PC-3 (cell line): ENCODE measurements at places on chromosomes 11 and 22. TPM values are rescaled to one million over a fixed set of nuclear protein-coding genes. Genes with fewer than 3 reads are reported as not detected.

DNA sequence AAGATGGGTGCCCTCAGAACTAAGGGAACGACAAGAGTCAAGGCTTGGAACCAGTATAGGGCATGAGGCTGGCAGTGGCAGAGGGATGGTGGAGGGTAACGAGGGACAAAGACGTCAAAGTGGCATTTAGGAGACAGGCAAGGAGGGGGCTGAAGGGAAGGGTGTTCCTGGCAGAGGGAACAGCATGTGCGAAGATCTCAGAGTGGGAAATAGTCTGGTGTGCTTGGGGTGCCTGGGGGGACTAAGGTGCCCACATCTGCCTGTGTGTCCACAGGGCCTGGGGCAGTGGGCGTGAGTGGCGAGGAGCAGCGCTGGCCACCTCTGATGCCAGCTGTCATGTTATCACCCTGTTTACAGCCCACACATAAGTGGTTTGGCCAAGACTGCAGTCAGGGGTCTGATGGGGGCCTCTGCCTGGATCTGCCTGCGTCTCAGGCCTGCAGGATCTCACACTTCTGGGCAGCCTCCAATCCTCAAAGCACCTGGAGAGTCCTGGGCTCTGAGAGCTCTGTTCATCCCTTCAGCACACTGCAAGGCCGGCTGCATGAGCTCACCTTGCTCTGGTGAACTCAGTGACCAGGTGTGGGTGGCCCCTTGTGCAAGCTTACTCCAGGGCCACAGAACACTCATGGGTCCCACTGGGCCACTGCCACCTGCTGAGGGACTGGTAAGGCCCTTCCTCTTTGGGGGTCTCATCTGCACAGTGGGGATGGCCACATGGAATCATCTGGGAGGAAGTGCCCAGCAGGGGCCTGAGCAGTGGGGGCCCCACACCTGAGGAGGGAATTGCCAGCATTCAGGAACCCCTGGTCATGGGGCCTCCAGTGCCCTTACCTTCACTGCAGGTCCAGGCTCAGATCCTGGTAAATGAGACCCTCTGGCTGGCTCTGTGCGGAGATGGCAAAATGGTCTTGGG, 89.7 kb upstream of the SHISAL1 start:
- DNase-seq, result no peak
- no peak overlapping the region for H3K27ac ChIP-seq
- no peaks in the 10 kb centered on the region for H3K27me3 ChIP-seq
- H3K36me3 ChIP-seq, result no peaks in the 10 kb centered on the region
- no peaks in the 10 kb centered on the region for H3K4me1 ChIP-seq

GRCh38 chr11:72724851-72725723, 27.1 kb downstream of the ARAP1 start:
- DNase-seq, result peak; percentile 95
- H3K4me3 ChIP-seq, result no peak overlapping the region
- peaks cover 22% of the 10 kb centered on the region for H3K4me1 ChIP-seq
- H3K27ac ChIP-seq, result no peak overlapping the region
- H3K36me3 ChIP-seq, result no peaks in the 10 kb centered on the region; the same call in 1 of the 2 replicates
- no peaks in the 10 kb centered on the region for H3K27me3 ChIP-seq

The IFITM10 gene
- total RNA-seq, result 0.58 and 1.4 TPM in 2 replicates

DNA sequence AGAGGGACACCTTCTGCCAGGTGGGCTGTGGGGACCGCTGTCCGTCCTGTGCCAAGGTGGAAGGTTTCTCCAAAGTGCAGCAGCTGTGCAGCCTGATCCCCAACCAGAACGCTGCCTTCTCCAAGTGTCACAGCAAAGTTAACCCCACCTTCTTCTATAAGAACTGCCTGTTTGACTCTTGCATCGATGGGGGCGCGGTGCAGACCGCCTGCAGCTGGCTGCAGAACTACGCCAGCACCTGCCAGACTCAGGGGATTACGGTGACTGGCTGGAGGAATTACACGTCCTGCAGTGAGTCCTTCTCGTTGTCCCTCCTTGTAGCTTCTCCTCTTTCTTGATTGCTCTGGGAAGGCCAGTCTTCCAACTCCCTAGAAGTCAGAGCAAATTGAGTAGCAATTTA, 44.8 kb downstream of the TECTA start:
- H3K27me3 ChIP-seq, result peaks cover 36% of the 10 kb centered on the region
- H3K4me3 ChIP-seq, result no peak overlapping the region
- H3K4me1 ChIP-seq, result peaks cover 7% of the 10 kb centered on the region
- DNase-seq, result no peak
- no peaks in the 10 kb centered on the region for H3K36me3 ChIP-seq

DNA sequence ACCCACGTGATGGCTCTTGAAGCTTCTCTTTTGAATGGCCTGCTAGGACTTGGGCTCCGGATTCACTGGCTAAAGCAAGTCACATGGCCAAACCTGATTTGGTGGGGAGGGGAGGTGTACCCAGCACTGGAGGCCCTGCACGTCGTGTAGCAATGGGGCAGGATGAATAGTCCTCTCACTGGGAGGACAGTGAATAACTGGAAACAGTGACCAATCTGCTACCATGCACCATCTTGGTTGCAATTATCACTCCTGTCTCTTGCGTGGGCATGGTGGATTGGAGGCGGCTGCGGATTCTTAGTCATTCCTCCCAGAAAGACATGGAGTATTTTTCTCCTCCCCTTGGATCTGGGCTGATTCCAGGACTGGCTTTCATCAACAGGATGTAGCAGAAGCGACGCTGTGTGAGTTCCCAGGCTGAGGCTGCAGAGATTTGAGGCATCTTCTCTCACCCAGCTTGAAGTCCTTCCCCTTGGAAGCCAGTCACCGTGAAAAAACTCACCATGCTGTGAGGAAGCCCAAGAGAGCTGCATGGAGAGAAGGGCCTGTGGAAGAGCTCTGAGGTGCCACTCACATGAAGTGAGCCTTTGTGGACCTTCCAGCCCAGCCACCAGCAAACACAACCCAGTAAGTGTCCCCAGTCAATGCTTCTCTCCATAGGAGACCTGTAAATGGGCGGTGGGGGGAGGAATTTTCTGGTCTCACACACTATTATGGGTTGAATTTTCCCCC, 70.4 kb downstream of the IGLL1 start:
- no peaks in the 10 kb centered on the region for H3K36me3 ChIP-seq
- no peak overlapping the region for H3K27ac ChIP-seq
- H3K4me1 ChIP-seq, result no peaks in the 10 kb centered on the region
- no peak for DNase-seq

DNA sequence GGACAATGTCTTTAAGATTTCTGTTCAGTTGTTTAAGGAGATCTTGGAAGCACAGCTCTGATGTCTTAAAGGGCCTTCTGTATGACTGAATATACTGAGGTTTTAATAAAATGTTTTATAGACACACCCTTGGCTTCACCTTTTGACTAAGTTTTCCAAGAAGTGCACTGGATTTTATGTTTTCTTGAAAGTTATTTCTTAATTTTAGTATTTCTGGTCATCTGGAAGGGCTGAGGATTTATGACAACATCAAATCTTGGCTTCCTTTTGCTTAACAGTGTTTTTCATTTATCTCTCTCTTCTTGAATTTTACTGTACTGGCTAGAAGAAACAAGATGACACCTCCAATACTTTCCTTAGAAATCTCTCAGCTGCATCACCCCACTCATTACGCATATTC, 2423.4 kb downstream of the LRRC4C start:
- no peak overlapping the region for H3K4me3 ChIP-seq
- H3K36me3 ChIP-seq, result no peaks in the 10 kb centered on the region
- H3K27ac ChIP-seq, result no peak overlapping the region

DNA sequence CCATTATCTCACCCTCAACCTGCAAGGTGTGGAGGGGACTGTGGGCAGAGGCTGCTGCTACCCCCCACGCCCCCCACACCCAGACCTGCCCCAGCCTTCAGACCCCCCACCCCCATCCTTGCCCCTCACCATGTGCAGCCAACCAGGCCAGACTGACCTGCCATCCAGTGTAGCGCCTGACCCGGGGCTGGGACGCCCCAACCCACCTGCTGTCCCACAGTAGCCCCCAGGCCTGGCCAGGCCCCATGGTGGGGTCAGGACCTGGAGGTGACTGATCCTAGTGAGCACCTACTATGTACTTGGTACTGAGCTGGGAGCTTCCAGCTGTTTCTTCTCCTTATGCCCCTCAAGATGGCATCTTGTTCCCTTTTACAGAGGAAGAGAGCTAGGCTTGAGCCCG, 113.1 kb downstream of the CACNA1I start:
- no peak overlapping the region for H3K27ac ChIP-seq
- no peak for DNase-seq
- no peak overlapping the region for H3K4me3 ChIP-seq
- no peaks in the 10 kb centered on the region for H3K27me3 ChIP-seq
- no peaks in the 10 kb centered on the region for H3K4me1 ChIP-seq
- no peaks in the 10 kb centered on the region for H3K36me3 ChIP-seq

DNA sequence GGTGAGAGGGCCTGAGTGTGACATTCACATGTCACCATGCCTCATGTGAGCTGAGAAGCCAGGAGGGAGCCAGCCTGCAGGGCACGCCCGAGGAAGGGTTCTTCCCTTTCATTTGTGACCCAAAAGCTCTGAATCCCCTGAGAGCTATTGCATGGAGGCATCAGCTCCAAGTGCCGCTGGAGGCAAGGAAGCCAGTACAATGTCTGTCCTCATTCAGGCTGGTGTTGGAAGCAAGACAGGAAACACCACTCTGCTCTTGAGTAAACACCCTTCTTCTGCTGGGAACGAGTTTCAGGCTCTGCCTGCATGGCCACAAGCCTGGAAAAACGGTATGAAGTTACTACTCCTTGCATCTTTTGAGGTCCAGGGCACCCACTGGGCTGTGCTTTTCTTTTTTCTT, 83.8 kb upstream of the LARGE1 start:
- no peak overlapping the region for H3K27ac ChIP-seq

The MRGPRX3 gene
- not detected in 2 replicates for total RNA-seq

The OR52A1 gene
- total RNA-seq, result not detected in 2 replicates

DNA sequence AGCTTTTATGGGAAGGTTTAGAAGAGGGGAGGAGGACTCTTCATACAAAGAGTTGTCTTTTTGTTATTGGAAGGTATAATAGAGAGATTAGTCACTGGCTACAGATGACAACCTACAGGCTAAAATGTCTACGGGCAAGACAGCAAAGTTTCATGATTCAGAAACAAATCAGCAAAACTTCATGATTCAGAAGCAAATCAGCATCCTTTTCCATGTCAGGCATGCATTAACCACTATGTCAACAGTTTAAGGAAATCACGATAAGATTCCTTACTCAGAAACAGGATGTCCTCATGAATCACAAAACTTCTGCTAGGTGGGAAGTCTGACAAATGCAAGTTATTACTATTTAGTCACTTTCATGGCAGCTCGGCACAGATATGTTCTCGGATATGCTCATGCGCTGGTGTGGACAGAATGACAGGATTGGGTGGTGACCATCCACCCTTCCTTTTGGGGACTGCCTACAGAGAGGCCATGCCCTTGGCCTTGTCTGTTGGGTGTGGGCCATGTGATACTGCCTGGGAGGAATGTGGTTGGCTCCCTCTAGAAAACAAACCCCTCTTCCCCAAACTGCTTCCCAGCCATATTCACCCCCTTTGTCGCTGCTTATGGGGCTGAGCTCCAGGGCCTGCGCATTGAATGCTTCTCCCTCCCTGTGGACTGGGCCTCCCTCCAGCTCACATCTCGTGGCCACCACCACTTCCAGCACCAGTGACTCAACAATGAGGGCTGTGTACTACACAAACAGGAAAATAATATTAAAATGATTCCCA, 10.1 kb downstream of the C11orf91 start:
- DNase-seq, result peak; percentile 97
- peak overlapping the region; percentile 100 for H3K27ac ChIP-seq
- H3K4me3 ChIP-seq, result no peak overlapping the region
- peaks cover 60% of the 10 kb centered on the region for H3K4me1 ChIP-seq
- H3K36me3 ChIP-seq, result no peaks in the 10 kb centered on the region

GRCh38 chr11:119700030-119700429, 29.0 kb downstream of the NECTIN1 start:
- DNase-seq, result no peak
- H3K4me3 ChIP-seq, result no peak overlapping the region
- H3K36me3 ChIP-seq, result no peaks in the 10 kb centered on the region

The BARX2 gene
- total RNA-seq, result 0.47 and 1.2 TPM in 2 replicates

GRCh38 chr11:112023104-112023503, 2.1 kb upstream of the DLAT start:
- DNase-seq, result no peak
- no peaks in the 10 kb centered on the region for H3K36me3 ChIP-seq
- H3K4me1 ChIP-seq, result peaks cover 6% of the 10 kb centered on the region; the same call in 1 of the 2 replicates
- H3K27me3 ChIP-seq, result no peaks in the 10 kb centered on the region
- no peak overlapping the region for H3K27ac ChIP-seq
- H3K4me3 ChIP-seq, result no peak overlapping the region

DNA sequence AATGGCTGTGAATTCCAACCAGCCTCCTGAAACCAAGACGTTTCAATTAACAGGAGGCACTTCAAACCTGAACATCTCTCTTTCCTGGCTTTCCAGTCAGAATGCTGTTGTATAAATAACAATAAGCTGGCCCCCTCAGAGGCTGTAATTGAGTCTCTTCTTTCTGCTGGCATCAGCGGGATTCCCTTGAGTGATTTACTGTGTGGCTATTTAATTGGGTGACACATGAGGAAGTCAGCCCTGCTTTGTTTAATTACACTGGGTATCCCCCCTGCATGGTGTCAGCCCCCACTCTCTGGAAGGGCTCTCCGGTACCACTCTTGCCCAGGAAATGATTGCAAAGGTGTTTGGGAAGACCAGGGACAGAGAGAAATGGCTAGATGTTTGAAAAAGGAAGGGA, 101.6 kb downstream of the NTM start:
- DNase-seq, result no peak
- no peak overlapping the region for H3K4me3 ChIP-seq
- H3K4me1 ChIP-seq, result no peaks in the 10 kb centered on the region
- no peaks in the 10 kb centered on the region for H3K36me3 ChIP-seq
- H3K27ac ChIP-seq, result no peak overlapping the region

DNA sequence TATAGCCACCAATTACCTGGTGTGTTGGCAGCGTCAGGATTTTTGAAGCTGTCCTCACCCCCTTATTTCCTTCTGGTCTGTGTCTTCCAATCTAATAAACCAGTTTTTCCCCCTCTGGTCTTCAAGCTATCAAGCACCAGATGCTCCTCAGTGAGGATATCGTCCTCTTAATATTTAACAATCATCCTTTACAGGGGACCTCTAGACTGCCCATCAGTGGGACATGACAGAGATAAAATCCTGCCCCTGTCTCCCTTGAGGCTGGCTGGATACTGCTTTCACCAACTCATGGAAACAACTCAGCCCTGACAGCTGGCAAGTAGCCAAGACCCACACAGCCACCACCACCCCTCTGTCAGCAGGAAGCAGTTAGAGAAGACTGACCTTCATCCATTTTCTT, 421.0 kb upstream of the API5 start:
- H3K4me1 ChIP-seq, result no peaks in the 10 kb centered on the region
- H3K36me3 ChIP-seq, result no peaks in the 10 kb centered on the region
- no peak for DNase-seq
- no peak overlapping the region for H3K27ac ChIP-seq
- H3K4me3 ChIP-seq, result no peak overlapping the region

The P2RX6 gene
- total RNA-seq, result 1.1 TPM in 1 of 2 replicates, not detected in the other

GRCh38 chr11:63816166-63816565, 2.9 kb downstream of the SPINDOC start:
- no peaks in the 10 kb centered on the region for H3K27me3 ChIP-seq
- peaks cover 17% of the 10 kb centered on the region for H3K4me1 ChIP-seq
- peaks cover 31% of the 10 kb centered on the region for H3K36me3 ChIP-seq
- no peak overlapping the region for H3K4me3 ChIP-seq

The RAB30 gene
- total RNA-seq, result 6.6 and 8.2 TPM in 2 replicates

The P2RY6 gene
- total RNA-seq, result 1.6 and 2.0 TPM in 2 replicates
